Chondrocyte (in vitro differentiated cells): ENCODE measurements at places on chromosomes 7 and 10.
A peak's percentile ranks its signal among the peaks of the same experiment; 100 is the strongest.

GRCh38 chr10:110370006-110370405 lies 65.3 kb upstream of the SMNDC1 start:
- no peak for DNase-seq

DNA sequence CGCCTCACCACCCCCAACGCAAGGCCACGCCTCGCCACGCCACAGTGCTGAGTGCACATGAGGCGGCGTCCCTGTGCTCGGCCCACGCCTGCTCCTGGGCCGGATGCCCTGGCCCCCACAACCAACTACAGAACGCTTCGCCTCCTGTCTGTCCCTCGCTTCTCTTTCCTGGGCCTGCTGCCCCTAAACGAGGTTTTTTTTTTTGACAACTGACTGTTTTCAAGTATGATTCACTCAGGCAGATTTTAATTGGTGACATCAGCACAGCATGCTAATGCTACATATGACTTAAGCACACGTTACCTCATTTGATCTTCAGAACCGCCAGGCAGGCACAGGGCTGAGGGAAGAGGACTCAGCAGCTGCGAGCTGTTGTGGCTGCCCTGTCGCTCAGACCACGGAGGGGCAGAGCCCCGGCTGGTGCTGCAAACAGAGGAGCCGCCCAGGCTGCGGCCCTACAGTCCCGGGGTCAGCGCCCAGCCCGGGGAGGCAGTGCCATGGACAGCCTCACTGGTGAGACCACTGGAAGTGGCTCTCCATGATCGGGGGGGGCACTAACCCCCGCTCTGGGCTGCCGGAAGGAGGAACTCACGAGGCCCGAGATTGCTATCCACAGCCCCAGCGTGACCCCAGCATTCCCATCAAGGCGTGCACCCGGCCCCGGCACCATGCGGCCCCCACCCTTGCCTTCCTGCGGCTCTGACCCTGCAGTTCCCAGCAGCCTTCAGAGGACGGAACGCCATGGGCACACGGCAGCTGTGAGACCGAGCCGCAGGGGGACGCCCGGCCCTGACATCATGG lies 212.8 kb downstream of the MAD1L1 start:
- peak; percentile 80 for DNase-seq

- no peak for DNase-seq
These were observed 5.3 kb upstream of the COL1A2 start for GRCh38 chr7:94389381-94389780.

DNA sequence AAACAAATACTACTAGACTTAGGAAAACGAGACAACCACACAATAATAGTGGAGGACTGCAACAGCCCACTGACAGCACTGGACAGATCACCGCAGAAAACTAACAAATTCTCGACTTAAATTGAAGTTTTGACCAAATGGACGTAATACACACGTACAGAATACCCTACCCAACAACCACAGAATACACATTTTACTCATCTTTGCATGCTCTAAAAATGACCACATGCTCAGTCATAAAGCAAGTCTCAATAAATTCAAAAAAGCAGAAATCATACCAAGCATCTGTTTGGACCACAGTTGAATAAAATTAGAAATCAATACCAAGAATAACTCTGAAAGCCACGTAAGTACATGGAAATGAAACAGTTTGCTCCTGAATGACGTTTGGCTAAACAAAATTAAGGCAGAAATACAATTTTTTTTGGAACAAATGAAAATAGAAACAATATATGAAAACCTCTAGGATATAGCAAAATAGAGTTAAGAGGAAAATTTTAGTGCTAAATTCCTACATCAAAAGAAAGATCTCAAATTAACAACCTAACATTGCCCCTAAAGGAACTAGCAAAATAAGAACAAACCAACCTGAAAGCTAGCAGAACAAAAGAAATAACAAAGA lies 30.6 kb downstream of the MAPK8 start:
- no peak for DNase-seq

DNA sequence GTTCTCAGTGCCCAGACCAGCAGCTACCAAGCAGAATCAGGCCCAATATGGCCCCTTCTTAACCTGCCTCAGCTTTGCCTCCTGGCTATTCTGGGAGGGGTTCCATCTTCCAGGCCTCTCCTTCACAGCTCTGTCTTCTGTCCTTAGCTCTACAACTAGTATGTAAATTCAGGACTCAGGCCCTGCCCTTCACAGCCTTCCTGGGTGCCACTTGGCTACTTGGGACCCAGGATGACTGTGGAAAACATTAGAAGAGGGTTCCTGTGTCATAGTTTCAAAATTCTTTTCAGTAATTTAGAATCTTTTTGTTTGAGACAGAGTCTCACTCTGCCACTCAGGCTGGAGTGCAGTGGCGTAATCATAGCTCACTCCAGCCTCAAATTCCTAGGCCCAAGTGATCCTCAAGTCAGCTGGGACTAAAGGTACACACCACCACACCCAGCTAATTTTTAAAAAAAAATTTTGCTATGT lies 33.2 kb upstream of the PAPSS2 start:
- DNase-seq: no peak

DNA sequence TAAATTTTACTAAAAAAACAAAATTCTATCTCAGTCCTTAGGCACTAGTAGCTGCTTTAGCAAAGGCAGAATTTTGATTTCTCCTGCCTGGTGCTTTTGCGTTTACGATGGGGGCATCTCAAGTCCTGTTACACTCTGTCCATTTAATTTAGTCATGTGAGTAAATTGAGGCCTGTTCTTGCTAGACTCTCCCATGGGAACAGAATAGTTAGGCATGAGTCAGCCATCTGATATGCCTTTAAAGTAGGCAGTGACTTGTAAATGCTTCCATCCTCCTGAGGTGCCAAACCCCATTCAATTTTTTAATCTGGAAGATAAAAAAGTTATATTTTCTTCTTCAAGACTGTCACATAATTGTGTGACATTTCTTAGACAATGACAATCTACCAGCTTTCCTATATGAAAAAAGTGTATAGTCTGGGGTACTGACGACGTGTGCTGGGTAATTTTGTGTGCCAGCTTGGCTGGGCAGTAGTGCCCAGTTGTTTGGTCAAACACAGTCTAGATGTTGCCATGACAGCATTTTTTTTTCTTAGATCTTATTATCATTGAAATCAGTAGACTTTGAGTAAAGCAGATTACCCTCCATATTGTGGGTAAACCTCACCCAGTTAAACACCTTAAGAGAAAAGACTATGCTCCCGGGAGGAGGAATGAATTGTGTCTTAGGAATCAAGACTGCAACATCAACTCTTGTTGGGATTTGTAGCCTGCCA lies 603.4 kb downstream of the SORCS1 start:
- no peak for DNase-seq

DNA sequence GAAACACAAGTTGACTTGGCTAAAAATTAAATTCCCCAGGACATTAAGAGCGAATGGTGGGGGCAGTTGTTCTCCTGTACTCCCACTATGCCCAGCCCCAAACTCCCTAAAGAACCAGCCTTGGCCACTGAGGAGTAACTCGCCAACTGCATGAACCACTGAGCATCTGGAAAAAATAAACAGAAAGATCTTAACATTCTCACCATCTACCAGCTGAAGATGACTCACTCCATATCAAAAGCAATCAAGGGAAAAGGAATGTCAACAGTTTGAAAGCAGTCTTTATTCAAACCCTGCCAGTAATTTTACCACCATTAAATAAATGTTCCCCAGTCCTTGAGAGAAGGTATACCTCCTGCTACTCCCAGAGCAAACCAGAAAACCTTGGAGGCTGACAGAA lies 45.4 kb downstream of the CTTNBP2 start:
- DNase-seq: no peak

- DNase-seq: no peak
These were observed 123.8 kb downstream of the HDAC9 start for GRCh38 chr7:18619311-18619710.

- no peak for DNase-seq
These were observed 55.5 kb downstream of the MET start for GRCh38 chr7:116727432-116728009.
